Immature natural killer cell (primary cell): ENCODE measurements at places on chromosomes 7 and 10. TPM values are rescaled to one million over a fixed set of nuclear protein-coding genes. Genes with fewer than 3 reads are reported as not detected.

DNA sequence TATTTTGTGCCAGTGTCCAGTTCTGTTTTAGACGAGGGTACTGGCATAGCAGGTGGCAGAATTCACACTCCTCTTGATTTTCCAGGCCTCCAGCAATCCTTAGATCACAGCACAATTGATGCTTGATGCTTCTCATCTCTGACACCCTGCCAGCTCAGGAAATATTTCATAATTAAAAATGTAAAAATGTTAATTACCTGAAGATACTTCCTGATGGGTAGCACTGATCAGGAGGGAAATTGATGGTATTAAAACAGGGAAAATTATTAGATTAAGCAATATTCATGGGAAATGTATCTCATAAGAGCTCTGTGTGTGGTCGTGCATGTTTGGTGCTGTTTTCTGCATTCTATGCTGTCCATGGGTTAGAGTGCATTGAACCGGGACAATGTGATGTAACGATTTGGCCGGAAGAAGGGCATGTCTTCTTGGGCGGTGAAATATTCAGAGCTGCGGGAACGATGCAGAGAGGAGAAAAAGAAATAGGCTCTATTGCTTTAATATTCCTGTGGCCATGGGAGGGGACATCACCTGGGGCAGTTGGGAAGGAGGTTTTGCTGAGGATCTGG is 43.7 kb upstream of the MKI67 start:
- H3K4me3 ChIP-seq, result no peak overlapping the region
- no peaks in the 10 kb centered on the region for H3K4me1 ChIP-seq
- no peaks in the 10 kb centered on the region for H3K36me3 ChIP-seq
- DNase-seq, result no peak
- H3K27ac ChIP-seq, result no peak overlapping the region

- no peak overlapping the region for H3K4me3 ChIP-seq
- no peak overlapping the region for H3K27ac ChIP-seq
- DNase-seq, result no peak
- peaks cover 9% of the 10 kb centered on the region for H3K27me3 ChIP-seq
Measured at GRCh38 chr10:71090801-71091200, 121.6 kb upstream of the UNC5B start.

DNA sequence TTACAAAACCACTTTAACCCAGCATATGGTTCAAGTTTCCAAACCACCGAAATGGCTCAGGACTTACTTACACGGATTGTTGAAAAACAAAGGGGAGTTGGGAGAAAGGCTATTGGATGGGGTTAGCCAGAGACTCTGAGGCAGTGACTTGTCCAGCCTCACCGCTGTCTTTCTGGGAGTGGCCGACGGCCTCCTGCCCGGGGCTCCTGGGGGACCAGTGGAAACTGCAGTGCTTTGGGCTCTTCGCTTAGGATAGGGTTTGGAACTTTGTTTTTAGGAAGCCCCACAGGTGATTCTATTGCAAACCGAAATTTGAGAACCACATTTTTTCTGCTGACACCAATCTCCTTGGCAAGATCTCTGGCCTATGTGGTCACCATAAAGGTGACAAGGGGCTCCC is 38.1 kb upstream of the R3HCC1L start:
- no peak overlapping the region for H3K27ac ChIP-seq
- no peaks in the 10 kb centered on the region for H3K4me1 ChIP-seq
- no peak overlapping the region for H3K4me3 ChIP-seq
- DNase-seq, result no peak
- no peaks in the 10 kb centered on the region for H3K36me3 ChIP-seq

- peaks cover 12% of the 10 kb centered on the region for H3K27me3 ChIP-seq
- peaks cover 26% of the 10 kb centered on the region for H3K36me3 ChIP-seq
- peaks cover 10% of the 10 kb centered on the region for H3K4me1 ChIP-seq
- no peak for DNase-seq
- H3K27ac ChIP-seq, result peak overlapping the region; percentile 58
- no peak overlapping the region for H3K4me3 ChIP-seq
Measured at GRCh38 chr7:16397501-16398145, 23.7 kb downstream of the CRPPA start.

DNA sequence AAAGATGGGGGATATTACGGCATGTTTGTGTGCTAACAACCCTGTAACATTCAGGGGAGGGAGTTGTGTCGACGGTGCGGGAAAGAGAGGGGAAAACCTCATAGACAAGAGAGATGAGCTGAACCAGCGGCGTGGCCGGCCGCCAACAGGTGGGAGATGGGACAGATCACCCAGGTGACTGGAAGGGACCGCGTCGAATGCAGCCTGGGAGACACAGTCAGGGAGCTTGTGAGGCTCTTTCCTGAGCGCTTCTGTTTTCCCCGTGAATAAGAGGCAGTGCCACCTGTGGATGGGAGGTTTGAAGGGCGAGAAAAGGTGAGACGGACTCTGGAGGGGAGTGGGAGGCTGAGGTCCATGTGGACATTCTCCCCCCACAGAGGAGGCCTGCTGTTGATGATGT is 9.9 kb upstream of the PRKAG2 start:
- no peaks in the 10 kb centered on the region for H3K36me3 ChIP-seq
- no peak for DNase-seq
- H3K27me3 ChIP-seq, result peaks cover 8% of the 10 kb centered on the region
- H3K4me1 ChIP-seq, result no peaks in the 10 kb centered on the region
- H3K4me3 ChIP-seq, result no peak overlapping the region
- no peak overlapping the region for H3K27ac ChIP-seq

DNA sequence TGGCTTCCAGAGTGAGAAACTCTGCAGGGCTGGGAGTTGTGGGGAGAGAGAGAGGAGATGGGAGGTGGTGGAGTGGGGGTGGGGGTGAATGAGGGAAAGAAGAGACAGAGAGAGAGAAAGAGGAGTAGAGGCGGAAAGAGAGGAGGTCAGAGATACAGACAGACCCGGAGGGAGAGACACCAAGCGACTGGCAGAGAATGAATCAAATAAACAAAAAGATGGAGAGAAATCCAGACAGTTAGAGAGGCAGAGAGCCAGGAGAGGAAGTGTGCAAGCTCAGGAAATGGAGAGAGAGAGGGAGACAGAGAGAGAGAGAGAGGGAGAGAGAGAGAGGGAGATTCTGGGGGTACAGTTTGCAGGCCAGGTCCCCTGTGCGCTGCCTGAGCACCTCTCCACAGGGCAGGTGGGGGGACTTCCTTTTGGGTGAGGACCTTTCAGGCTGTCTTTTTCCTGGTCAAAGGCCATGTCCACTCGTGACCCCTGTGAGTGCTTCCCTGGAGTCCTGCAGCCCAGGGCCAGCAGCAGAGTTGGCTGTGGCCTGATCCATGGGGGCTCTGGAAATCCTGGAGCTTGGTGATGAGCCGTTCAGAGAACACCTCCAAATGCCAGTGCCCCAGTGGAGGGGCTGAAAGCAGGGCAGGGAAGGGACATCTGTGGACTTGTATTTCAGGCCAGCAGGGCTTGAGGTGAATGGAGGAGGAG is 25.0 kb upstream of the PCBD1 start:
- DNase-seq, result no peak
- H3K27ac ChIP-seq, result no peak overlapping the region
- no peaks in the 10 kb centered on the region for H3K4me1 ChIP-seq
- H3K4me3 ChIP-seq, result no peak overlapping the region

DNA sequence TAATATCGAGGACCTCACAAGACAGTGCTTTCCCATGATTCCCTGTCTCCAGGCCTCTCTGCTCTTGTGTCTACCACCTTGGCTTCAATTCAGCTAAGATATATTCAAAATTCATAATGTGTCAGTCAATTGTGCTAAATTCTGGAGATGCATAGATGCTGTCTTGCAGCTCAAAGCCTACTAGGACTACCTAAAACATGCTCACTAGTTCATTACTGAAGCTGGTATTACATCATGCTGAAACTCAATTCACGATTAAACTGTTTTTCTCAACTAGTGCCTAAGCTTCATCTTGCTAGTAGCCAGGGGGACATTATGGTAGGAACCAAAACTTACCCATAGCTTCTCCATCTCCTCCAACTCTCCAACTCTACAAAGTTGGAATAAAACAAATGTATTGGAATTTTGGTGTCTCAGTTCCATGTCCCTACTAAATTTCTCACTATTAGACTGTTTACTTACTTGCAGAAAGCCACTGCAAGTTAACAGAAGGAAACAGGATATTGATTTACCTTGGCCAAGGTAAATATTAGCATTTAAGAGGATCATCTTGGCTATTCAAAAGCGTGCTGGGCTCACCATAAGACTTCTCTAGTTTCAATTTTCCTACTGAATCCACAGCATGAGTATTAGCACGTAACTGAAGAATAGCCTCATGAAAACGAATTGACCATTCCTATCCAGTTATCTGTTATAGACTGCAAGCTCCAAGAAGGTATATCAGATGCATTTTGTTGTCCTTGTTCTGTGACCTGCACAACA is 53.6 kb downstream of the CREB3L2 start:
- peaks cover 30% of the 10 kb centered on the region for H3K4me1 ChIP-seq
- peak overlapping the region; percentile 1 for H3K27ac ChIP-seq
- no peak for DNase-seq
- no peak overlapping the region for H3K4me3 ChIP-seq

GRCh38 chr10:132660385-132660784 is 122.8 kb downstream of the INPP5A start:
- no peaks in the 10 kb centered on the region for H3K4me1 ChIP-seq
- no peak overlapping the region for H3K27ac ChIP-seq
- H3K27me3 ChIP-seq, result no peaks in the 10 kb centered on the region
- H3K4me3 ChIP-seq, result no peak overlapping the region
- DNase-seq, result no peak

DNA sequence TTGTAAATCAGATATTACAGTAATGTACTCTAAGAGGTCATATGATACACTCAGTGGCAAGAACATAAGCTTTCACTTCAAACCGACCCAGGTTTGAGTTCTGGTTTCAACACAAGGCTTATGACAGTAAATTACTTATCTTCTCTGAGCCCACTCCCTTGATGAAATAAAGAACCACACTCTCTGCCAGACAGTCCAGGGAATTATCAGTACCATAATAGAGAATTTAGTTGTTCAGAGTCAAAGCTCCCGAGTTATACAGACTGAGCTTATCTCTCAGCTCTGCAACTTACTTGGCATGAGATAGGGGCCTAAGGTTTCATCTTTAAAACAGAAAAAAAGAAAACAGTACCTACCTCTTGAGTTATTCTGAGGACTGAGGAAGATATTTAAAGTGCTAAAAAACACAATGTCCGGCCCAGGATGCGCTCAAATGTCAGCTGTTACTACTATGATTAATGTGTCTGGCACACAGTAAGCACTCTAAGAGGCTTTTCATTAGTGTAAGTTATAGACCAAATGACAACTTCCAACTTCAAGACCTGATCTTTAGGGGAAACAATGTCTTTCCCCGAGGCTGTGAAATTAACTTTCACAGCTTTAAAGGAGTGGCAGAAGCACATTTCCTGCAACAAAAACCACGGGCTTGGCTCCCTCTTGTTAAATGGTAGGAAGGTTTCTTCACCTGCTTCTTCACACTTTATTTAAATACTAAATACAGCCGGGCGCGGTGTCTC is 38.1 kb downstream of the UBE2H start:
- H3K27me3 ChIP-seq, result no peaks in the 10 kb centered on the region
- H3K27ac ChIP-seq, result peak overlapping the region; percentile 91
- peak; percentile 54 for DNase-seq
- H3K4me1 ChIP-seq, result peaks cover 83% of the 10 kb centered on the region
- H3K36me3 ChIP-seq, result peaks cover 16% of the 10 kb centered on the region

DNA sequence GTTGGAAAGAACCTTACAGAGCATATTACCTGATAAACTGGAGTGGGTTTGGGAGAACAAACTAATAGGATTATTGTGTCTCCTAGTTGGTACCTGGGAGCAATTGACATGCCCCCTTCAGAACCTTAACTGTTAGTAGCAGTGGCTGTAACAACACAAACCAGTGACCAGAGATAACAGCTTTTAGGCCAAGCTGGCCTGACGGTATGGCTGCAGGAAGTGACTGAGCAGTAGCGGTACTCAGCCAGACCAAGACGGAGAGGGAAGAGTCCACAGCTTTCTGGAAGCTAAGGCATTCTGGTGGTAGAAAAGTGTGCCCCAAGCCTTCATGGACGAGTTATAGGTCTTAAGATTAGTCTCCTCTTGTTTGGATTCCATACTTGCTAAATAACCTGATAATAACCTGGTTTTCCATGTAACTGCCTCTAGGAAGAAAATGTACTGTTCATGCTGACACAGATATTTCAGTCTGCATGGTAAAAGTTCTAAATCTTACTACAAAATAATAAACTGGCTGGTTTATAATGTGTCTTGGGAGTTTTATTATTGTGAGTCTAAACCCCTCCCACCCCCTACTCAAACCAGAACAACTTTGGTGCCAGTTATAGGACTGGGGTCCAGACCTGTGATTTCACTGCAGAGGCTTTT is 11.3 kb downstream of the NOLC1 start:
- H3K27ac ChIP-seq, result no peak overlapping the region
- peaks cover 1% of the 10 kb centered on the region for H3K27me3 ChIP-seq
- peaks cover 20% of the 10 kb centered on the region for H3K36me3 ChIP-seq
- DNase-seq, result no peak
- H3K4me1 ChIP-seq, result no peaks in the 10 kb centered on the region

GRCh38 chr7:1059200-1060091 is 15.1 kb downstream of the GPR146 start:
- peak overlapping the region; percentile 82 for H3K27ac ChIP-seq
- no peak for DNase-seq
- no peak overlapping the region for H3K4me3 ChIP-seq
- H3K4me1 ChIP-seq, result peaks cover 12% of the 10 kb centered on the region

- H3K4me1 ChIP-seq, result no peaks in the 10 kb centered on the region
- H3K27me3 ChIP-seq, result no peaks in the 10 kb centered on the region
- no peak overlapping the region for H3K4me3 ChIP-seq
- no peak overlapping the region for H3K27ac ChIP-seq
- no peak for DNase-seq
Measured at GRCh38 chr10:98382691-98383101, 32.3 kb downstream of the PYROXD2 start.

DNA sequence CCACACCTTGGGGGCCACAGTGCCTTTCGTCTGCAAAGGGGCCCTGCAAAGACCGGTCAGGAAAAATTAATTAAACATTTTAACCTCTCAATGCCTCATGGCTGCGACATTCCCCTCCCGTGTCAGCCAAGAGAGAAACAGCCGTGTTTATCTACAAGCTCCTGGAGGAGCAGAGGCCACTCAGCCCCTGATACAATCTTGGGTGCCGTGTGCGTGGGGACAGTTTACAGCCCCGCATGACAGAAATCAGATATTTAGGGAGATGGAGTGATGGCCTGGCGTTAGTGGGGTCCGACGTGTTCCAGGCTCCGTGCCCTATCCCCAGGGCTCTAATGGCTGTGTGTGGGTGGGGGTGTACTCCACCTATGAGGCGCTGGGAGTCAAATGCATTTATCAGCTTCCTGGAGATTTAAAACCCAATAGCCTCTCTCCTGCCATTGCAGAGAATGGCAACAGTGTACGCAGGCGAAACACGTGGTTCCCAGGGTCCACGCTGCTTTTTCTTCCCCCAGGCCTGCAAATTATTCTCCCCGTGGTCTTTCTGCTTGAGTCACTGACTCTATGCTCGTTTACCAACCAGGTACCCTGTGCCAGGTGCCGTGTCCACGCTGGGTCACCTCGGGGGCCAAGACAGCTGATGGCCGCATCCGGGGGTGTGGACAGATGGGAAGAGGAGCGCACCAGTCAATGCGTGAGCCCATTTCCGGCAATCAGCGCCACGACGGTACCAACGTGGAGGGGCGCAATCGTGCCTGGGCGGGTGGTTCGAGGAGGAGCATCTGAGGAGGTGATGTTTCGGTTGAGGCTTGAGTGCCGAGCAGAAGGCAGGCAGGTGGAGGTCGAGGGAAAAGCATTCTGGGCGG is 26.6 kb upstream of the PSMG3 start:
- H3K4me3 ChIP-seq, result no peak overlapping the region
- H3K27me3 ChIP-seq, result peaks cover 16% of the 10 kb centered on the region
- H3K4me1 ChIP-seq, result no peaks in the 10 kb centered on the region
- DNase-seq, result no peak

Gene SLC18A3
- polyA plus RNA-seq, result not detected

Gene DNAJC12
- not detected for polyA plus RNA-seq

Gene ZNF777
- polyA plus RNA-seq, result 0.70 TPM

Gene SLC16A12
- not detected for polyA plus RNA-seq

Gene PNLIP
- not detected for polyA plus RNA-seq

Gene PDE6C
- polyA plus RNA-seq, result not detected

Gene AFAP1L2
- 0.61 TPM for polyA plus RNA-seq
